ENCODE measurements at places on chromosomes 5 and 9.

GRCh38 chr5:176579323-176579722 lies 30.2 kb downstream of the CDHR2 start:
- no peak for DNase-seq

DNA sequence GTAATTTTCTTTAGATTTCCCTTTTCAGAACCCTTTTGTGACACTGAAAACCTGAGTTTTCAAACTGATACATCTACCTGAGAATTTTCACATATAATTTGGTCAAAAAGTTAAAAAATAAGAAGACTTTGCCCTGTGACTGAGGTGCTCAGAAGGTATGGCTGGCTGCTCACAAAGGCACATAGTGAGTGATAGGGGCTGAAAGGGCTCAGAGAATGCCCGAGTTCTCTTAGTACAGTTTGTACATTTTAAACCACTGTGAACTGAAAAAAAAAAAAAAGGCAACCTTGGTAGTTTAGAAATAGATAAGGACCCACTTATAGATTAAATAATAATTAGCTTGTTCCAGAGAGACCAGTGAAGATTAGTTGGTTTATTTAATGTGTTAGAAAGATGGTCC lies 18.1 kb upstream of the PSAT1 start:
- DNase-seq: no peak

DNA sequence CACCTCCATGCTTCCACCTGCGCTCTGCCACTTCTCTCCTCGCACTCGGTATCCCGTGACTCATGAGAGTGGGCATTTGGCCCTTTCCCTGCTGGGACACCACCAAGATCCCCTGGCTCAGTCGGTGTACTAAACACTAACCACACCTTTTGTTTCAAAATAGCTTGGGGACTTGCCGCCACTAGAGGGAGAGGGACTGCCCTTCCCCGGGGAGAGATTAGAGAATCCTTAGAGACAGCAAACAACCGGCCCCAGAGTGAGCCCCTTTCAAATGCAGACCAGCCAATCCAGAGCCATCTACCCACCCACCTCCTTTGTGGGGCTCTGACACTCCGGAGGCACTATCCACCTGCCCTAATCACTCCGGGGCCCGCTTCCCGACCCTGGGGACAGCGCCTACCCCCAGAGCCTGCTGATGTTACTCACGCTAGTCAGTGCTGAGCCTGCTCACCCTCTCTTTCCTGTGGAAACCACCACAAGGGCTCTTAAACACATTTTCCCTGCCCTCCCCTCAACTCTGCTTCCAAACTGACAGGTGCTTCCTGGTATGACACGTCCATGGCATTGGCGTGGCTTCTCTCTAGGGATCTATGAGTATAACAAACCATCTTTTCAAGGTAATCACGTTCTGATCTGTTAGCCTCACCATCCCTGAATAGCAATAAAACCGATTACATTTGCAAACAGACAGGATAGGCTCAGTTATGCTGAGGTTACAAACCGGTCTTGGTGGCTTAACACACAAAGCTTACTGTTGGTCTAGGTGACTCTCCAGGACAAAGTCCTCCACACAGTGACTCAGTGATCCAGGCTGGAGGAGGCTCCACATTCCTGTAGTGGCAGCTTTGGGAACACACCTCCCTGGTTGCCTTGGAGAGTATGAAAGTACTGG lies 180.1 kb upstream of the MVB12B start:
- peak; percentile 5 for DNase-seq

- no peak for DNase-seq
These were observed 93.6 kb downstream of the CAMSAP1 start for GRCh38 chr9:135813671-135814290.

- DNase-seq: peak; percentile 40
These were observed 960 bp upstream of the IFNB1 start for GRCh38 chr9:21078702-21079101.

- no peak for DNase-seq
These were observed 60.6 kb downstream of the RGS7BP start for GRCh38 chr5:64566310-64566916.

GRCh38 chr5:152527358-152528052 lies 122.4 kb upstream of the NMUR2 start:
- DNase-seq: peak; percentile 9

- DNase-seq: no peak
These were observed 42.7 kb upstream of the SPINK14 start for GRCh38 chr5:148125641-148126040.

- no peak for DNase-seq
These were observed 536.1 kb downstream of the ZNF608 start for GRCh38 chr5:124210111-124210910.

DNA sequence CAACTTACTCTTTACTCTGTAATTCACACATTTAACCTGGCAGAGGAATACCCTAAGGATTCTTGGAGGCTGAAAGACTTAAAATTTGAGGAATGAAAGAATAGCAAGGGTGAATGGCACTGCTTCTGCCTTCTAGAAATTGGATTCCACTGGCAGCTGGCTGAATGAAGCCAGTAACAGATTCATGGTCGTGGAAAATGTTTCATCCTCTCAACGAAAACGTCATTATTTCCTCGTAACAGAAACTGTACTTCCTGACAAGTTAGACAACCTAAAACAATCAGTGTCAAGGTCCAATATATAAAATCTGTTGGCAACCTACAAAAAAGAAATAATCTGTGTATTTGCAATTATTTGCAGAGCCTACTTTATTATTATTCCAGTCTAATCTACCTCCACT lies 39.7 kb downstream of the BNC2 start:
- no peak for DNase-seq

DNA sequence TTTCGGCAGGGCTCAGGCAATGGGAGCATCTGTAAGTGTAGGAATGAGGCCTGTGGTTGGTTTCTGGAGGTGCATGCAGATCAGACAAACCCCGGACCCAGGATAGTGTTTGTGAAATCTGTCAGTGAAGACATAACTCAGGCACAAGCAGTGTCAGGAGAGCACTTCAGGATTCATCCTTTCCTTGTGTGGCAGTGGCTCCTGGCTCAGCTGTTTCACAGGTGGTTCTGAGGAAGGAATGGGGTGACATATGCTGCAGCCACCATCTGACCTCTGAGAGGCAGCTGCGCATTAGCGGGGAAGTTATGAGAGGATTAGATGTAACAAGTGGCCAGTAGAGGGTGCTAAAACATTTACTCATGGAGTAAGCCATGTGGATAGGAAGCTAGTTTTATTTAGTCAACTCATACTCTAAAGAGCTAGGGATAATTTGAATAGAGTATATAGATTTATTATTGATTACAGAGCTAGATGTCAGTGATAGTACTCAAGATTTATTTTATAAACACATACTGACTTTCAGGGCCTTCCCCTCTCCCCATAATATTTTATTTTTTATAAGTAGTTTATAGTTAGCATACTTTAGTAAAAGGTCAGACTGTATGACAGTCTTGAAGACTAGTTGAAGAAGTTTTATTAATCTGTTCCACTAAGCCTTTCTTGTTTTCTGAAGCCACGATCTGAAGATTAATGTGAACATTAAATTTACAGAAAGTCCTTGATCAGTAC lies 28.4 kb downstream of the NNT start:
- DNase-seq: peak; percentile 65

- no peak for DNase-seq
These were observed 19.6 kb downstream of the MRPL36 start for GRCh38 chr5:1779782-1780613.

- DNase-seq: peak; percentile 54
These were observed 9.0 kb downstream of the CCDC69 start for GRCh38 chr5:151214614-151215545.

DNA sequence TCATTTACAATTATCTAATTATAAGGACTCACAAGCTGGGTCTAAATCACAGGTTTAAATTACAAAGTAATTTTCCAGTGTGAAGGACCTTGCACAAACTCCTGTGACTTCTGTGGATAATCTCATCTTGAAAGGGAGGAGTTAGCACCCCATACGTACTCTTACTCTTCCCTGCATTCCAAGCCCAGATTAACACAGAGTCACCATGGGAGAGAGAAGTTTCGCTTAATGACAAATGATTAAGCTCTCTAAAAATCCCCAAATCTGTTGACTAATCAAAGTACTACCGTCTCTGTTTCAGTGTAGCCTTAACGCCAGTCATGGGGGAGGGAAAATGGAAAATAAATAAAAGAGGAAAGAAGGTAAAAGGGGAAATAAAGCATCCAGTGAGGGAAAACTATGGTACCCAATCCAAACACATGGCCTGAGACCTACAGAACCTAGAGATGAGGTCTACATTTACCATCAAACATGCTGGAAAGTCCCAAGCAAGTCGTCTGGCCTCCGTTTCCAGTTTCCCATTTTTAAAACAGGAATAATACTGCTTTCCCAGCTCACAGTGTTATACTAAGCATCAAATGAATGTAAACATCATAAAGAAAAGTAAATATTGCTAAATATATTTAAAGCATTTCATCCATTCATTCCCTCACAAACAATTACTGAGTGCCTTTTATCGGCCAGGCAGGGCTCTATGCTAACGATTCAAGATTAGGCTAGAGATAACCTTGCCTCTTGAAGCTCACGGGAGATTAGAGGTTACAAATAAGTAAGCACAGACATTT lies 63.2 kb downstream of the PCA3 start:
- DNase-seq: no peak

DNA sequence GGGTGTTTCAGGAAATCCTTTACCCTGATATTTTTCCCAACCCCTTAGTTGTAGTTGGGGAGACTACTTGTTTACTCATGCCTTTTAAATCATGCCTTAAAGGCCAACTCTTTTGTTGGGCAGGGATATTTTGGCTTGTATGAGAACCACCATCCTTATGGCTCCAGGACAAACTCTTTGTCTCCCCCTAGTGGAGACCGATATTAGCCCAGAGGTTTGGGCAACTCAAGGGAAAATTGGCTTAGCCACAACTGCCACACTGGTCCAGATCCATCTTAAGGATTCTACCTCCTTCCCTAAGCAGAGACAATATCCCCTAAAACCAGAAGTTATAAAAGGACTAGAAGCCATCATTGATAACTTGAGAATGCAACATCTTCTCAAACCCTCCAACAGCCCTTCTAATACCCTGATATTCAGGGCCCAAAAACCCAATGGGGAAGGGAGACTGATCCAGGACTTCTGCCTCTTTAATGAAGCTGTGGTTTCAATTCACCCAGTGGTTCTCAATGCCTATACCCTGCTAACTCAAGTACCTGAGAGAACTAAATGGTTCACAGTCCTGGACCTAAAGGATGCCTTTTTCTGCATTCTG lies 100.9 kb upstream of the HCN1 start:
- DNase-seq: no peak

DNA sequence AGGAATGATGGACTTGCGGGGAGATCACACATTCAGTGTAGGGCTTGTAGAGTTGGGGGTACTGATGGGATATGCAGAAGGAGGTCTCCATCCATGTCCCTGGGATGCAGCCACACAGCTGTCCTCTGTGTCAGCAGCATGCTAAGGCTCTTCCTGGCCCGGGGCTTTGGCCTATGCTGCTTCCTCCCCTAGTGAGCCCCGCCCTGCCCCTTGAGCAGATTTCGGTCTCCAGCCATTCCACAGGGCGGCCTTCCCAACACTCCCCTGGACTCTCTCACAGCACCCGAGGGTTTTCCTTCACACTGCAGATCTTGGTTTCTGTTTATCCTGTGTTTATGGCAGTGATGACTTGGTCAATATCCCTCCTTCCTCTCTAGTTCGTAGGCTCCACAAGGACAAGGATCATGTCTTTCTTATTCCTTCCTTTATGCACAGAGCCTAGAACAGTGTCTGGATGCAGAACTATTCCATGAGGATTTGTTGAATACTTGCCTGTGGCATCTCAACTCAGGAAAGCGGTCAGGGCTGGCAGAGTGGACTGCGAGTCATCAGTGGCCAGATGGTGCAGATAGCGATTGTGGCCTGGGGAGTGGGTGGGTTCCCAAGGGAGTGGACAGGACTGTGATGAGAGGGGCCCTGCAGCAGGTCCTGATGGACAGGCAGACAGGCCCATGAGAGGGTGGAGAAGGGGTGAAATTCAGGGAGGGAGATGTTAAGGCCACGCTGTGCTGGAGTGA lies 114.2 kb downstream of the RGS3 start:
- DNase-seq: no peak

GRCh38 chr5:39716532-39717028 lies 291.8 kb upstream of the DAB2 start:
- peak; percentile 36 for DNase-seq

DNA sequence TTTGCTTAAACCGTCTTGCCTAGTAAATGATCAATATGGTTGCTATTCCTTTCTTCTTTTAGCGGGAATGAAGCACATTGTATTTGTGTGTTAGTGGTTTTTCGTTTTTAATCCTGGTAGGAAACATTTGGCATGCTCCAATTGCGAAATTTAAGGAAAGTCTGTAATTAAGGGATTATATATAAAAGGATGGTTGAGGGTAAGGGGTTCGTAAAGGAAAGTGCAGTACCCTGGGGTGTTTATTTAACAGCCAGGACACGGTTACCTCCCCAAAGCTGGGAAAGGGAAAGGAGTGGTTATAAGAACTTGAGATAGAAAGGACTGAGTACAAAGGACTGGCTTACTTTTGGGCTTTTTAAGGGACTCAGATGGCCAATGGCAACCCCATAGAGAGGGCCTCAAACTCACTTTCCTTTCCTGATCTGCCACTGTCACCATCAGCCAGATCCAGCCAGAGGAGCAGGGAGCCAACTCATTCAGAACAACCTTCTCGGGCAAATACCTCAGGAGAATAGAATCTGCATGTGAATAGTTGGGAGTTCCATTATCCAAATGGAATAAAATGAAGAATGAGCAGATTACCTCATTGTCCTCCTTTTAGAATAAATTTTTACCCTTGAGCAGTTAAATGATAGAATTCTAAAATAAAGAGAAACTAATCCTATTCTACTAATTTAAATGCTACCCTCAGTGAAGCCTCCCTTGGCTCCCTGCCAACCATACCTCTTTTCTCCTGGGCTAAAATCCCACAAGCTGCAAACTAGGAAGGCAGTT lies 117.7 kb downstream of the SNCAIP start:
- no peak for DNase-seq

- no peak for DNase-seq
These were observed 119.4 kb downstream of the CDH10 start for GRCh38 chr5:24525414-24525813.

DNA sequence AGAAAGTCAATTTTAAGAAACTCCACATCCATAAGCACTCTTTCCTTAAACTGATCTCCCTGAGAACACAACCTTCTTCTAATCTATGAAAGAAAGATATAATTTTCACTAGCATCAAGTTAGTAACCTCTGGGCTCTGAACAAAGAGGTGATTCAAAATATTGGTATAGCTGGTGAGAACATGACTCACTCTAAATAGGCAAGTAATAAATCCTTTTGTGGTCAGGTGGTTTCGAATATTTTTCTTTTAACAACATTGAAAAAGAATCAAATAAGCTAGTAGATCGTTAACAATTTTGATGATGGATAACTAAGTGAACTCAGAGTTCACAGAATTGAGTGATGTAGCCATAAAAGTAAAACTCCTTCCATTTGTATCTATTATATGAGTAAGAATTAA lies 150.6 kb upstream of the IQGAP2 start:
- no peak for DNase-seq

GRCh38 chr5:1172670-1173404 lies 28.6 kb upstream of the SLC6A19 start:
- peak; percentile 49 for DNase-seq

DNA sequence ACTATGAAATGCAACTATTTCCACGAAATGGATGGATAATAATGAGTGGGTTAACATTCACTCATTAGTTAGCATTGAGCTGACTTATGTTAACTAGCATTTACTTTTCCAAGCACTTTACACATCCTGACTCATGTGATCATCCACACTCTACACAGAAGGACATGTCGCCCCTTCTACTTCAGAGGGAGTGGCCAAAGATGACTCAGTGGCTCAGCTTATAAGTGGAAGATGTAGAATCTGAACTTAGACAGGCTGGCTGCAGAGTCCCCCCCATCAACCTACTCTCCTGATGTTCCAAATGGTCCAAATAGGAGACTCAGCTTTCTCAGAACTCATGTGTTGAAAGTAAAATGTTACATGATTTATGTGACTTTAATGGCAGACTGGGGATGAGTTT lies 146.0 kb downstream of the ADCY2 start:
- DNase-seq: no peak

Data from CD4-positive, alpha-beta T cell treated with Interleukin-10 for 1 hour (primary cell).